ENCODE measurements at places on chromosomes 5 and 9.

GRCh38 chr5:58064801-58065200 is 395.1 kb downstream of the PLK2 start:
- DNase-seq: no peak

GRCh38 chr5:91957666-91958065 is 574.5 kb upstream of the ARRDC3 start:
- DNase-seq: no peak

- no peak for DNase-seq
Measured at GRCh38 chr9:34554211-34555001, 31.6 kb upstream of the ENHO start.

DNA sequence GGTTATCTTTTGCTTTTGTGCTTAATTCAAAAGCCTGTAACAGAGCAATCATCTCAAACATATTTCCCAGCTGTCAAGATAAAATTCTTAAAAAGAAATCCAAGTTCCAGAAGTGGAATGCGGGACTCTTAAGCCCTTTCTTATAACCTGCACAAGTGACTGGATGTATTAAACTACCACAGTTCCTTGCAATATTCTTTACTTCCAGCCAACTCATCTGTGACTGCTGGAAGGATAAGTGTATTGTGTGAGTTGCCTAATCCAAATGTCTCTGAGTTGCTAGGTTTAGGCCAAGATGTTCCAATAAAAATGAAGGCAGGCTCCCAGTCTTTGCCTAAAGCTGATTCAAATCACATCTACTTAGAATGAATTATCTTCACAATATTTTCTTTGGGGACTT is 159.2 kb upstream of the SLC24A2 start:
- DNase-seq: no peak

GRCh38 chr5:106525438-106525837 is 1145.3 kb downstream of the EFNA5 start:
- no peak for DNase-seq

GRCh38 chr9:33320568-33321261 is 30.4 kb downstream of the NFX1 start:
- no peak for DNase-seq

GRCh38 chr5:169826618-169827017 is 153.7 kb downstream of the INSYN2B start:
- no peak for DNase-seq

GRCh38 chr9:106420511-106420944 is 442.4 kb upstream of the ZNF462 start:
- DNase-seq: no peak

GRCh38 chr5:61357745-61358144 is 25.7 kb downstream of the ZSWIM6 start:
- DNase-seq: no peak

GRCh38 chr9:111986035-111986556 is 89.5 kb downstream of the UGCG start:
- DNase-seq: no peak

GRCh38 chr5:82534986-82535385 is 256.8 kb upstream of the RPS23 start:
- no peak for DNase-seq

GRCh38 chr5:373710-374602 is 52.4 kb downstream of the AHRR start:
- no peak for DNase-seq

DNA sequence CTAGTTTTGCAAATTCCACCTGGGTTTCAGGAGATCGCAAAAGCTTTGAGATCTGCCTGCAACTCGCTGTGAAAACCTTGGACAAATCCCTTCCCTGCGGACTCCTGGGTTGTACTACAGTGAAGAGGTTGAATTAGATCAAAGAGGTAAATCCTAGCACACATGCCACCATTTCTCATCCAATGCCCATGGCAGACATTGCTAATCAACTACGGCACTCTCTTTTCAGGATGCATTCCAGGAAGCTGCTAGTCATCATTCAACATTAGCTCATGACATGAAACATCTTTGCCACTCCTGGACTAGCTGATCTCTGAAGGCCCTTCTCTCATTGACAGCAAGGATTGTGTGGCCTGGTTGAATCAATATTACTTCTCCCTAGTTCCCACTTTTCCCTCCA is 46.1 kb downstream of the PCDH1 start:
- no peak for DNase-seq

GRCh38 chr5:138981586-138981985 is 106.5 kb upstream of the LRRTM2 start:
- no peak for DNase-seq

DNA sequence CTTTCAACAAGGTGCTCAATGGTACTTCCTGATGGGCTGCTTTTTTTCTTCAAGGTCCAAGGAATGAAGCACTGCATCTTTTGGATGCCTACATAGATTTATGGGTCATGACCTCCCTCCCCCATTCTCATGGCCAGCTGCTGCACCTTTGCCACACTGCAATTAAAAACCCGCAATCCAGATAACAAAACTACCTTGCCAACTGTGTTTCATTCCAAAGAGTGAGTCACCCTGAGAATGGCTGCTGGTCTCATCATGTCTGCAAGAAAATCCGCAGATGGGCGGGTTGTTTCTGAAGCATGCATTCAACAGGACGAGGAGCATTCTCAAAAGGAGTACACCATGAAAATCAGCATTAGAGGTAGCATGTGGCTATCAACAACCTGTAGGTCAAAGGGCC is 139.8 kb downstream of the ELAVL2 start:
- no peak for DNase-seq

Data from substantia nigra (tissue), 51 donors.